H9 (cell line): ENCODE measurements at places on chromosomes 5 and 9.

GRCh38 chr9:107739601-107740082 is 250.1 kb upstream of the KLF4 start:
- no peak for DNase-seq

- DNase-seq, result peak; percentile 36
Observed at GRCh38 chr5:9099689-9100088, 446.2 kb downstream of the SEMA5A start.

DNA sequence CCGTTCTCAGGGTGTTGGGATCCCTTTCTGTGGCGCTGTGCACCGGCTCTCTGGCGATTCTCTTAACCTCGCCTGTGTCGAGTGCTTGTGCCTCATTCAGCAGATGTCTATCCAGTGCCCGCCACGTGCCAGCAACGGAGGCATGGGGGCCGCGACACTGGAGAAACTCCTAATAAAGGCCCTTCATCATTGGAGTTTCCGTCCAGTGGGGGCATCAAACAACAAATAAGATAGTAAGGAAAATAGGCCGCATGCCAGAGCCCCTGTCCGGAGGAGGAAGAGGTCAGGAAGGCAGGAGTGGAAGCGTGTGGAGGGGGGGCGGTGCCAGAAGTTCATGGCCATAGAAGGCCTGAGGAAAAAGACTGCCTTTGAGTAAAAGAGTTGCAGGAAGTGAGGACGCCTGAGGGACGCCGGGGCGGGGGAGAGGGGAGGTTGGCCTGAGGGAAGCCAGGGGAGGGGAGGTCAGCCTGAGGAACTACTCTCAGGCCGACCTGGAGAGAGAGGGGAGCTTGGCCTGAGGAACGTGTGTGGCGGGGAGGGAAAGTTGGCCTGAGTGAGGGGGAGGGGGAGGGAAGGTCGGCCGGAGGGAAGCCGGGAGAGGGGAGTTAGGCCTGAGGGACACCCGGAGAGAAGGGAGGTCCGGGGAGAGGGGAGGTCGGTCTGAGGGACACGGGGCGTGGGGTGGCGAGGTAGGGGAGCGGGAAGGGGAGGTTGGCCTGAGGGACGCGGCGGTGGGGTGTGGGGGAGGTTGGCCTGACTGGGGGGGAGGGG is 82.2 kb downstream of the CACNA1B start:
- DNase-seq, result peak; percentile 48

- peak; percentile 55 for DNase-seq
Observed at GRCh38 chr5:178182158-178182876, 4.9 kb downstream of the GMCL2 start.

DNA sequence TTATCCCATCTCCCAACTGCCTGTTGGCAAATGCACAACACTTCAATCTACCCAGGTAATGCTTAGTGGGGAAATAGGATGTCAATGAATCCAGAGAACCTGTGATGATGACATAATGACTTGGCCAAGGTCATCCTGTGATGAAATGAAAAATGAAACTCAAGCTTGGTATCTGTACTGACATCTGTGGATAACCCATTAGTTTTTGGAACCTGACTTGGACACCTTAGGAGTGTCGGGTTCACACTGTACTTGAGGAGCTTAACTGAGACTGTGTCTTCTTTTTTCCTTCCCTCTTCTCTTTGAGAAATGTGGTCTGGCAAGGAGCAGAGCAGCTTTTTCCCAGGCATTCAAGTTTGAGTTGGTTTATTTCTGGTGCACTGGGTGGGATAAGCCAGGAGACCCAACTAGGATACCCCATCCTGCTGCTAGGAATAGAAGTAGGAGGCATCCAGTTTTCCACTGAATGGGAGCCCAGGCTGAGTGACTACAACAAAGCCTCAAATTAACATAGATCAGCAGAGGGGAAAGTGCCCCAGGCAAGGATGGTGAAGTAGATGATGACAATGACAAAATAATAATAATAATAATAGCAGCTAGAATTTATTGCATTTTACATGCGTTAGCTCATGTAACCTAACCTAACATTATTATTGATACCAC is 72.1 kb downstream of the ADRB2 start:
- DNase-seq, result no peak

DNA sequence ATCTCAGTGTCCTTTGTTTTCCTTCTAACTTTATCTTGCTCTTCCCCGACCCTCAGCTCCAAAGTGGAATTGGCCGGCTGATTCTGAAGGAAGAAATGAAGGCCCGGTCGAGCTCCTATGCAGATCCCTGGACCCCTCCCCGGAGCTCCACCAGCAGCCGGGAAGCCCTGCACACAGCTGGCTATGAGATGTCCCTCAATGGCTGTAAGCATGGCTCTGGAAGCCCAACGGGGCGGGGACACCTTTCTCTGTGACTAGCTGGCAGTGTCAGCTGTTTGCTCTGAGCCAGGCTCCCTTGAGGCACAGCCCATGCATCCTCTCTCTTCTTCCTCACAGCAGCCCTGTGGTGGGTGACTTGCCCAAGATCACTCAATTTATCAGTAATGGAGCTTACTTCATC is 23.9 kb upstream of the AFAP1L1 start:
- DNase-seq, result no peak

DNA sequence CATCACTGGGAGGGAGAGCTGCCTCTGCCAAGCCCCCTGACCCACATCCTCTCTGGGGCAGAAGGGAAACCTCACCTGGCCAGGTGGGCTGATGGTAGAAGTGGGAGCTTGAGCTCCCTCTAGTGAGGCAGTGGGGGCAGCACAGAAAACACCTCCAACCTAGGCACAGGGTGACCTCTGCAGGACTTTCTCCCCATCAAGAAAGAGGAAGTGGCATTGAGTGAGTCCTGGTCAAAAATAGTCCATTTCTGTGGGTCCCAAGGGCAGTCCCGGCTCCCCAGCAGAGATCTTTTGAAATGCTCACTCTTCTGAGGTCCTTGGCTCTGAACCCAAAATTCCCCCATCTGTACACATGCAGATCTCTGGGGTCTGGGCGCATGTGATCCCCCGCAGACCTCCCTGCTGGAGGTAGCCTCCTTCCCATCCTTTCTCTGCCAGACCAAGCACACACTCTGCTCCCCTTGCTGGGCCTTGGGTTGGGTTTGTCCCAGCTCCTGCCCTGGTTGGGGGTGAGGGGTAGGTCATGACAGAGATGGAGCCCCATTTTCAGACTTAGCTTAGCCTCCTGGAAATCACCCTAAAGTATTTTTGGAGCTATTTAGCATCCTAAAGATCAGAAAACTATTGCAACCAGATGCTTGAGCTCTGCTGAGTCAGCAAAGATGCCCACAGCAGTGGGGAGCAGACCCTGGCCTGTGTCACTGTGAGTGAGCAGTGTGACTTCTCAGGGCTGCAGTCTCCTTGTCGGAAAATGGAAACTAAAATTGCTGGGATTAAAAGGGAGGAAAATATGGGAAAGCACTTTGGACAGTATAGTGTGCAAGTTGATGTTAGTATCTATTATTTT is 41.6 kb upstream of the LCP2 start:
- DNase-seq, result peak; percentile 76

DNA sequence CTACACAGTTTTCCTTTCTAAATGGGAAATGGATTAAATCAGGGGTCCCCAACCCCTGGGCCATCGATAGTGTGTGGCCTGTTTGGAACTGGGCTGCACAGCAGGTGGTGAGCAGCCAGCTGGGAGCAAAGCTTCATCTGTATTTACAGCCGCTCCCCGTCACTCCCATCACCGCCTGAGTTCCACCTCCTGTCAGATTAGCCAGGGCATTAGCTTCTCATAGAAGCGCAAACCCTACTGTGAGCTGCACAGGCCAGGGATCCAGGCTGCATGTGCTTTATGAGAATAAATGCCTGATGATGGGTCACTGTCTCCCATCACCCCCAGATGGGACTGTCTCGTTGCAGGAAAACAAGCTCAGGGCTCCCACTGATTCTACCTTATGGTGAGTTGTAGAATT is 41.2 kb upstream of the FLT4 start:
- no peak for DNase-seq

DNA sequence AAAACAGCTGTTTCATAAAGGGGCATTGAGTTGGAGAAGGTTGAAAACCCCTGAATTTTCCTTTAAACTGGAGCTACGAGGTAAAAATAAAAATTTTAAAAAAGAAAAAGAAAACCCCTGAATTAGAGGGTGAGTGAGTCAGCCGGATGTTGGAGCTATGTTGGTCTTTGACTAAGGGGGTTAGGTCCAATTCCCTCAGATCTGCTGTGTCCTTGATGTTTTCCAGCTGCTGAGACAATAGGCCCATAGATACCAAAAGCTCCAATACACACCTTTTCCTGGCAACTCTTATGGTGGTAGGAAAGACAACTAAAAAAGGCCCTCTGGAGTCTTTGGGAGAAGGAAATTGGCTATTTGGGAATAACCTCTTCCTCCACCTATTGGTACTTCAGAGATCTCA is 79.4 kb upstream of the SAP30L start:
- no peak for DNase-seq

DNA sequence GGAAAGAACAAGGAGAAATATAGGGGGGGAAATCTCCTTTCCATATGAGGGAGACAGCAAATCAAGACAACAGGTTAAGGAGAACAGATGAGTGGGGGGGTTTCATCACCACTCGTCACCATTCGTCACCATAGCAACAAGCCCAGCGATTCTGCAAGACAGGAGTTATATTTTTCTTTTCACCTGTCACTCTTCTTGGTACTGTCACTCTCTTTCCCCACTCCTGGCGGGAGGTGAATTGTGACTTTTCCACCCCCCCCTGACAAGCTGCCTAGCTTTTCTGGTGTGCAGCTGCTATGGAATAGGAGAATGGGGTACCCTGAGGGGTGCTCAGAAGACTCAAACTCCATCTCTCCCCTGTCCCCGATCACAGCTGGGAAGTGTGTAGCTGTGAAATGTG is 239.9 kb downstream of the FAM114A2 start:
- no peak for DNase-seq

GRCh38 chr9:74218385-74219063 is 278.6 kb upstream of the RORB start:
- no peak for DNase-seq

GRCh38 chr9:131349881-131350563 is 43.9 kb upstream of the PRRC2B start:
- peak; percentile 95 for DNase-seq

DNA sequence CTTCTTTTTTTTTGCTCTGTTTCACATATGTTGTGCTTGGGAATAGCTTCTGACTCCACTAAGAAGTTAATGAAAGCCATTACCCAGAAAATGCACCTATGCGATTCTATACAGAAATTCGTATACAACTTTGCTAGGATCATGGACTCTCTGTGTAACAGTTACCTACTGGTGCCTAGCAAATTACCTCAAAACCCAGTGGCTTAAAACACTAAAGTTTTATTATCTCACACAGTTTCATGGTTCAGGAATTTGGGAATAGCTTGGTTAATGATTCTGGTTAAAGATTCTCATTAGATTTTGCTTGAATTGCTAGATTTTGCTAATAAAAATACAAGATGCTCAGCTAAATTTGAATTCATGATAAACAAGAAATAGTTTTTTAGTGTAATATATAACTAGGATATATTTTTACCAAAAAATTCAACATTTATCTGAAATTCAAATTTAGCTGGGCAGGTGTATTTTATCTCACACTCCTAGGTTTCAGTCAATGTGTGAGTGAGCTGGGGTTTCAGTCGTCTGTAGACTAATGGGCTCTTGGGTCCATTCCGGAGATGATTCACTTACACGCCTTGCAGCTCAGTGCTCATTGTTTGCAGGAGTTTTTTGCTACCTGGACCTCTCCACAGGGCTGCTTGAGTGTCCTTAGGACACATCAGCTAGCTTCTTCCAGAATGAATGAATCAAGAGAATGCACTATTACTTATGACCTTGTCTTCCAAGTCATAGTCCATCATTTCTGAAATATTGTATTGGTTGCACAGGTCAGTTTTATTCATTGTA is 75.1 kb downstream of the MROH2B start:
- DNase-seq, result no peak

DNA sequence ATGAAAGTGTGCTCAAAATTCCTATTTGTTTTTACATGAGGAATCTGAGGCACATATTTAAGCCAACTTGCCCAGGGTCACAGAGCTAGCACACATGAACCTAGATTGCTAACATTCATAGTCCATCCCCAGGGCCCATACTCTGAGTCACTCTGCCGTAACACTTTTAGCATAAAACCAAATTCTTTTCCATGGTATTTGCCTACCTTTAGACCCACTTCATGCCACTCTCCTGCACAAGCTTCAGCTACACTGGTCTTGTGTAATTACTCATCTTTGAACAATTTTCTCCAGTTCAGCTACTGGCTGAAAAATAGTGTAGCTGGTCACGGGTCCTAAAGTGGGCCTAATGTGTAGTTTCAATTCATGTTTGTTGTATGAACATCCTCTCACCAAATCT is 200.7 kb downstream of the SLC12A2 start:
- DNase-seq, result no peak

DNA sequence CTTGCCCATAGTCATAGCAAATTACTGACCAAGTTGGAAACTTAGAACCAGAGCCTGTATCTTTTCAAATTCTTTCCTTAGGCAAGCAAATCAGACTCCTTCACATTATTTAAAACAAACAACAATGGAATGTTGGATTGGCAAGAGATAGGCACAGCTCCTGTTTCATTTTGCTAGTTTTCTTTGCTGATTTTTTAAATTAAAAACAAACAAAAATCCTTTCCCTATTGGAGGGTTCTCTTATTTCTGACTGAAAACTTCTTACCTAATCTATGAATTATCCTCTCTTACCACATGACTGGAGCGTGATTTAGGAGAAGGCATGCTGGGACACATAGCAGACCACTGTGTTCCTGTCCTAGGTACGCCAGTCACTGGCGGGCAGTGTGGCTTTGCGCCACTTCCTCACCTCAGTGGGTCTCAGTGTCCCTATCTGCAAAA is 63.0 kb downstream of the TTC39B start:
- no peak for DNase-seq

DNA sequence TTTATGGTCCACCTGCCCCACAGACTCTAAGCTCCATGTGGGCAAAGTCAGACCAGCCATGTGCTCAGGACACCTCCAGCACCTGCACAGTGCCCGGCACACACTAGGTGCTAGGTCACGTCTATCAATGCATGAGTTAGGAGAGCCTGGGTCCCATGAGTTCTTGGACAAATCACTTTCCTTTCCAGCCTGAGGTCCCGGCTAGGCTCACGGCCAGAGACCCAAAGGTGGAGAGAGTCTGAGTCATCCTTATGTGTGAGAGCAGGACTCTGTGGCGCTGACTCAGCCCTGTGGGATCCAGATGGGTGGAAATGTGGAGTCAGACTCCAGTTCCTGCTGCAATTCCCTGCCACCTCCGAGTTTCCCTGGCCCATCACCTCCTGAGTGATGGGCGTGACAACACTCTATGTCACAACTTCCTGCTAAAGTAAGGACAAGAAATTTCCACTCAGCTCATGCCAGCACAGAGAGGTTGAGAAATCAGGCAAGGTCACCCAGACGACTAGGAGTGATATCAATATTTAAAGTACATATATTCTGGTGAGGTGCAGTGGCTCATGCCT is 2.5 kb upstream of the ST6GALNAC4 start:
- no peak for DNase-seq

GRCh38 chr5:173789031-173789920 is 98.9 kb upstream of the CPEB4 start:
- no peak for DNase-seq
